ENCODE measurements at places on chromosomes 3 and 15. TPM values are rescaled to one million over a fixed set of nuclear protein-coding genes. Genes with fewer than 3 reads are reported as not detected.

DNA sequence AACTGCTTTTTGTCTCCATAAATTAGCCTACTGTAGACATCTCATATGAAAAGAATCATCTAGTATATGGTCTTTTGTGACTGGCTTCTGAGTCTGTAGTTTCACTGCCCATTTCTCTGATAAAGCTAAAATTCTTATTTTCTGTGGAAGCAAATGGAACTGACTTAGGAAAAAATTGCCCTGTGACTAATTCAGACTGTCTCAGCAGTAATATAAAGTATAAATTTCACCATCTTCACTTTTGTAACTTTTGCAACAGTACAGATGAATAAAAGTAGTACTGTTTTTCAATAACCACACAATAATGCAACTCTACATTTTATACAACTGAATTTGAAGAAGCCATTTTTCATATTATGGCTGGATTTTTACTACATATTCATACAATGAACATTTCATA, 104.1 kb downstream of the TBC1D5 start:
- H3K36me3 ChIP-seq, result no peaks in the 10 kb centered on the region
- H3K27me3 ChIP-seq, result no peaks in the 10 kb centered on the region
- DNase-seq, result no peak
- no peak overlapping the region for H3K27ac ChIP-seq
- H3K4me1 ChIP-seq, result no peaks in the 10 kb centered on the region
- no peak overlapping the region for H3K4me3 ChIP-seq

GRCh38 chr15:73493922-73494321, 51.0 kb downstream of the REC114 start:
- H3K4me1 ChIP-seq, result no peaks in the 10 kb centered on the region
- no peaks in the 10 kb centered on the region for H3K36me3 ChIP-seq
- DNase-seq, result no peak
- H3K27me3 ChIP-seq, result no peaks in the 10 kb centered on the region
- H3K27ac ChIP-seq, result no peak overlapping the region
- no peak overlapping the region for H3K4me3 ChIP-seq

DNA sequence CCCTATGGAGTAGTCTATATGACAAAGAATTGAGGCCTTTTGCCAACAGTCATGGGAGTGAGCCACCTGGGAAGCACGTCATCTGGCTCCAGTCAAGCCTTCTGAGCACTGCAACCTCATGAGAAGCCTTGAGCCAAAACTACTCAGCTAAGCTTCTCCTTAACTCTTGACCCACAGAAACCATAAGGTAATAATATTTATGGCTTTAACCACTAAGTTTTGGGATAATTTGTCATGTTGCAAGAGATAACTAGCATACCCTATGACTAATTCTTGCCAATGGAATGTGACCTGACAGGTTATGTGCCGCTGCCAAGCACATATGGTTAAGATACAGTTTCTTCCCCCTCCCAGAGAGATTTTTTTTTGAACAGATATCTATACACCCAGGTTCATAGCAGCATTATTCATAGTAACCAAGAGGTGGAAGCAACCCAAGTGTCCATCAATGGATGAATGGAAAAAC, 11.8 kb upstream of the SLC6A11 start:
- H3K4me3 ChIP-seq, result no peak overlapping the region
- no peak overlapping the region for H3K27ac ChIP-seq
- no peaks in the 10 kb centered on the region for H3K27me3 ChIP-seq
- DNase-seq, result no peak
- H3K36me3 ChIP-seq, result no peaks in the 10 kb centered on the region

DNA sequence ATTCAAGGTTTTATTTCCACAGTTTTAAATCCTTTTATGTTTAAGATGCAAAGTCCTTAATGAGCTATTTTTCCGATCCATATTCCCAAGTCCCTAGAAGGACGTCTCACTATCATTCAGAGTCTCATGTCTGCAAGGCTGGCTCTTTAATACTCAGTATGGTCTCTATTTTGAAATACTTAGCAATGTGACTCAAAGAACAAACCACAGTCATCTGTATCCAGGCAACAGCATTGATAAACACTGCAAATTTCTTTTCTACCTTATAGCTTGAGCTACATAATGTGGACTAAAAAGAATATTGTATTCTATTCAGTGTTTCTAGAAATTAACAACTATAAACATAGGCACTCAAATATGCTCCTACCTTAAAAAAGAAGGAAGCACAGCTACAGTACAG, 588.3 kb upstream of the NAALADL2 start:
- no peak overlapping the region for H3K4me3 ChIP-seq
- no peaks in the 10 kb centered on the region for H3K36me3 ChIP-seq
- no peaks in the 10 kb centered on the region for H3K27me3 ChIP-seq
- H3K27ac ChIP-seq, result no peak overlapping the region
- H3K4me1 ChIP-seq, result no peaks in the 10 kb centered on the region

Gene SCAANT1
- not detected for total RNA-seq

Gene MGA
- 67.7 TPM for total RNA-seq

DNA sequence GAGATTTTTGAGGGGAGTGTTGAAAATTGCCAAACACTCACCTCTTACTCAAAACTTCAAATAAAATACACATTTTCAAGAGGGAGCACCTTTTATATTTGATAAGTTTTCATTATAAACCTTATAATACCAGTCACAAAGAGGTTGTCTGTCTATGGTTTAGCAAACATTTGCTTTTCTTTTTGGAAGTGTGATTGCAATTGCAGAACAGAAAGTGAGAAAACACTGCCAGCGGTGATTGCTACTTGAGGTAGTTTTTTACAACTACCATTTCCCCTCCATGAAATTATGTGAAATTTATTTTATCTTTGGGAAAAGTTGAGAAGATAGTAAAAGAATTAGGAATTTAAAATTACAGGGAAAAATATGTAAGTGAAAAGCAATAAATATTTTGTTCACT, 20.1 kb downstream of the DIPK2A start:
- H3K4me1 ChIP-seq, result no peaks in the 10 kb centered on the region
- no peak for DNase-seq
- no peaks in the 10 kb centered on the region for H3K27me3 ChIP-seq
- no peak overlapping the region for H3K27ac ChIP-seq
- H3K4me3 ChIP-seq, result no peak overlapping the region

Gene CD200
- total RNA-seq, result 4.8 TPM

- no peak overlapping the region for H3K4me3 ChIP-seq
- H3K27me3 ChIP-seq, result no peaks in the 10 kb centered on the region
- no peak for DNase-seq
- H3K36me3 ChIP-seq, result no peaks in the 10 kb centered on the region
- H3K27ac ChIP-seq, result no peak overlapping the region
- no peaks in the 10 kb centered on the region for H3K4me1 ChIP-seq
Observed at GRCh38 chr3:164620956-164621355, 457.3 kb downstream of the SI start.

DNA sequence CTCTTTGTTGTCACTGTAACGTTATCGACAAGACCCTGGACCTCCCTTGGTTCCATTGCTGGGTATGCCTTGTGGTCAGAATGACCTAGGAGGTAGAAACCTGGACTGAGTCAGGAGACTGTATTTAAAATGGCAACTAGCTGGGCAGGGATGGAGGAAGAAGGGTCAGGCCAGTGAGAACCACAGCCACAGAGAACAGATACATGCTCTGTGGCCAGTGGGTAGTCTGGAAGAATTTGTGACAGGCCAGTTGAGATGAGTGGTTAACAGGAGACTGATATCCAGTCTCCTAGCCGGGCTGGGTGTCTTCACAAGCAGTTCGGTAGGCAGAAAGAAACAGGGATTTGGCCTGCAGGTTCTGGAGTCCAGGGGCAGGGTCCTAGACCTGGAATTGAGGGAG, 58.9 kb downstream of the SNRK start:
- H3K27ac ChIP-seq, result peak overlapping the region; percentile 27
- no peaks in the 10 kb centered on the region for H3K27me3 ChIP-seq
- DNase-seq, result no peak
- peaks cover 72% of the 10 kb centered on the region for H3K36me3 ChIP-seq

DNA sequence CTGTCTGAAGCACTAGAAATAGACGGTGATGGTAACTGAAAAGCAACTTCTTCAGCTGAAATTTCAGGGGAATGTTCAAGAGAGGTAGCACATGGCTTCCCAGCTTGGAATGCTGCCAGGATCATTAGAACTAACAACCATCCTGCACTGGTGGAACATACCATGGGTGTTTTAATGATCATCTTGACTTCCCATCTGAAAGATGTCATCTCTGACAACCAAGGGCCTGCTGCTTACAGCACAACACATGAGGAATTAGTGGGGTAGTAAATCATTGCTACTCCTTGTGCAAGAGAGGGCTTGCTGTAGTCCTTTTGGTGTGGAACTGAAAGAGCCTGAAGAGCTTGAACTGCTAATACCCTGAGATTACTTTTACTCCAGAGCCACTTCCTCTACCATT, 853.7 kb downstream of the MCTP2 start:
- DNase-seq, result no peak
- H3K27me3 ChIP-seq, result no peaks in the 10 kb centered on the region
- H3K27ac ChIP-seq, result no peak overlapping the region
- no peaks in the 10 kb centered on the region for H3K36me3 ChIP-seq

DNA sequence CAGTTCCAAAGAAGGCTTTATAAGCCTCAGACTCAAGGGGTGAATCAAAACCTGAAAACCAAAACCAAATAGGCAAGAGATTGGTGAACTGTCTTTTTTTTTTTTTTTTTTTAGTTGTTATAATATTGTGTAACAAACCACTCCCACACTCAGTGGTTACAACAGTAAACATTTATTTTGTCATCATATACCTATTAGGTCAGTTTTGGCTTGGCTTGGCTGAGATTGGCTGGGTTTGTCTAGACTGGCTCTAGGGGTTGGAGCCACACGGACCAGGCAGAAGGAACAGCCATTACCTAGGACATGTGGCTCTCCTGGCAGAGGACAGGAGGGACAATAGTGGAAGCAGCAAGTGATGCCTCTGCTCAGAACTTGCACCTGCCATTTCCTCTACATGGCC, 26.4 kb upstream of the RYR3 start:
- no peak for DNase-seq
- H3K27me3 ChIP-seq, result no peaks in the 10 kb centered on the region
- no peaks in the 10 kb centered on the region for H3K4me1 ChIP-seq
- no peak overlapping the region for H3K4me3 ChIP-seq
- no peaks in the 10 kb centered on the region for H3K36me3 ChIP-seq
- no peak overlapping the region for H3K27ac ChIP-seq

DNA sequence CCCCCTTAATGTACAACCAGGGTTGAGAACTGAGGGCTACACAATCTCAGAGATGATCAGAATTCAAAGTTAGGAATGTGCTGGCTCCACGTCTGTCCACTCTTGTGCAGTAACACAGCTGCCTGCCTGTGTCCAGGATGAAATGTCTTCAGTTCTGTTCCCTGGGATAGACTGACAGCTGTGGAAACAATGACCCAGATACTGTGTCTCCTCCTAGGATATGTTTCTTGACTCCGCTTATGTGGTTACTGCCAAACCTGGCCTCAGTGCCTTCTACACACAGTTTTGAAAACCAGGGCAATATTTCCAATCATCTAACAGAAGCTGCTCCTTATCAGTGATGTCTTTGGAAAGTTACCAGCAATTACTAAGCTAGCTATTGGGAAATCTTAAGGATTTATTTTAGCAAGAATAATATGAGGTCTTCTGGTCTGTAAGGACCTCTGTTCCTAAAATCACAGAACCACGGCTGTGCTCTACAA, 67.6 kb downstream of the NOX5 start:
- DNase-seq, result no peak
- H3K36me3 ChIP-seq, result no peaks in the 10 kb centered on the region
- H3K27me3 ChIP-seq, result peaks cover 4% of the 10 kb centered on the region

Gene DUOXA2
- total RNA-seq, result not detected

Gene MRPL46
- 16.8 TPM for total RNA-seq

GRCh38 chr3:52231502-52232278, 6.2 kb upstream of the TLR9 start:
- H3K4me1 ChIP-seq, result peaks cover 7% of the 10 kb centered on the region
- no peaks in the 10 kb centered on the region for H3K27me3 ChIP-seq
- H3K36me3 ChIP-seq, result peaks cover 92% of the 10 kb centered on the region
- no peak overlapping the region for H3K4me3 ChIP-seq
- peak; percentile 96 for DNase-seq
- H3K27ac ChIP-seq, result no peak overlapping the region

- H3K4me1 ChIP-seq, result no peaks in the 10 kb centered on the region
- no peak overlapping the region for H3K4me3 ChIP-seq
- no peak for DNase-seq
- H3K27ac ChIP-seq, result peak overlapping the region; percentile 75
- peaks cover under 1% of the 10 kb centered on the region for H3K27me3 ChIP-seq
Observed at GRCh38 chr15:91413142-91413541, 313.1 kb downstream of the SV2B start.

Gene RPUSD2
- 8.3 TPM for total RNA-seq

DNA sequence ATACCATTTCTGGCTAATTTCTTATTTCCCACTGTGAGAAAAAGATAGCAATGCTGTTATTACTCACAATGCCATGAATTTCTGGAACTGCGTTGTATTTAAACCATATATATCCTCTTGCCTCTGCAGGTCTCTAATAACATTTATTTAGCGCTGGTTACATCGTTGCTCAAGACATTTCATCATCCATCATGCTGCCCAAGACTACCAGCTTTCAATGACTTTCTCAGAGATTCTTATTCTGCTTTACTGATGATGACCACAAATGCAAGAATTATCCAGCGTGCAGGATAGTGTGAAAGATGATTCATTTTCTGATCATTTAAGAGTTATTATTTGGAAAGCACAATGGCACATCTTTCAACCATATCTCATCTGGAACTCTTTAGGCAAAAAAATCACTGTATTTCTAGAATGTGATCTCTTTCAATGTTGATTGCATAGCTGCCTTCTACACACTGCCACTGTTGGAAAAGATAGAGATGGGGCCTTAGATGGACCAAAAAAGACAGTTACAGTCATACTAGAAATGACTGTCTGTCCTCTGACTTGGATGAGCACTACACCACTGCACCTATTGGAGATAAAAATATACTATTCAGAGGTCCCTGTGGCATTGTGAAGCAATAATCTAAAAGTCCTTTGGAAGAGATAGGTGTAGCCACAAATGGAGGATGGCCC, 716.1 kb downstream of the NSUN3 start:
- no peak overlapping the region for H3K4me3 ChIP-seq

DNA sequence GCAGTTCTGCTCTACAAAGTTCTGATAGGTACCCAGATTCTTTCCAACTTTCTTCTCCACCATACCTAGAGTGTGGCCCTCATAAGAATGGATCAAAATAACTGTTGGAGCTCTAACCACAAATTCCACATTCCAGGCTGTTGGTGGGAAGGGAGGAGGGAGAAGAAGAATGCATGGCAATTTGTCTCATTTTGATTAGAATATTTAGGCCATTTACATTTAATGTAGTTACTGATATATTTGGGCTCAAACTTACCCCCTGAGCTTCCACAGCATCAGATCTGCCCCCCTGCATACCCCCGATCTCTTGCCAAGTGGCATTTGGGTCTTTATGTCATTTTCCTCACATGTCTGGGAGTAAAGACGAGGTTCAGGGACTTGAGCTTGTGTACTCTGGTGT, 7.7 kb downstream of the CHRNB4 start:
- no peaks in the 10 kb centered on the region for H3K27me3 ChIP-seq
- no peaks in the 10 kb centered on the region for H3K4me1 ChIP-seq
- DNase-seq, result no peak
- no peak overlapping the region for H3K4me3 ChIP-seq
- no peaks in the 10 kb centered on the region for H3K36me3 ChIP-seq

All from spleen (tissue), 13 donors.